ENCODE measurements at places on chromosomes 3 and 15. TPM values are rescaled to one million over a fixed set of nuclear protein-coding genes. Genes with fewer than 3 reads are reported as not detected.

DNA sequence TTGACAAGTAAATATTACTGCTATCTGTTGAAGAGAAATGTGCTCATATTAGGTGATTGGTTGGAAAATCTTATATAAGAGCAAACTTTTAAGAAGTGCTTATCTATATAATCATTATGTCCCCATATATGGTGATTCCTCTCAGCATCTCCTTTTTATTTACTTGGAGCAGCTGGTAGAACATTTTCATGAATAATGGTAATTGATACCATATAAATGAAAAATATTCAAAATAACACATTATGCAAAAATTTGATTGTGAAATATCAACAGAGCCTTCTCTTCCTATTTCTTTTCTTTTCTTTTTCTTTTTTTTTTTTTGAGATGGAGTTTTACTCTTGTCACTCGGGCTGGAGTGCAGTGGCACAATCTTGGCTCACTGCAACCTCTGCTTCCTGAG is 56.2 kb downstream of the ROBO2 start:
- no peaks in the 10 kb centered on the region for H3K4me1 ChIP-seq
- no peaks in the 10 kb centered on the region for H3K27me3 ChIP-seq
- no peak overlapping the region for H3K27ac ChIP-seq
- no peaks in the 10 kb centered on the region for H3K36me3 ChIP-seq
- H3K4me3 ChIP-seq: no peak overlapping the region
- DNase-seq: no peak

DNA sequence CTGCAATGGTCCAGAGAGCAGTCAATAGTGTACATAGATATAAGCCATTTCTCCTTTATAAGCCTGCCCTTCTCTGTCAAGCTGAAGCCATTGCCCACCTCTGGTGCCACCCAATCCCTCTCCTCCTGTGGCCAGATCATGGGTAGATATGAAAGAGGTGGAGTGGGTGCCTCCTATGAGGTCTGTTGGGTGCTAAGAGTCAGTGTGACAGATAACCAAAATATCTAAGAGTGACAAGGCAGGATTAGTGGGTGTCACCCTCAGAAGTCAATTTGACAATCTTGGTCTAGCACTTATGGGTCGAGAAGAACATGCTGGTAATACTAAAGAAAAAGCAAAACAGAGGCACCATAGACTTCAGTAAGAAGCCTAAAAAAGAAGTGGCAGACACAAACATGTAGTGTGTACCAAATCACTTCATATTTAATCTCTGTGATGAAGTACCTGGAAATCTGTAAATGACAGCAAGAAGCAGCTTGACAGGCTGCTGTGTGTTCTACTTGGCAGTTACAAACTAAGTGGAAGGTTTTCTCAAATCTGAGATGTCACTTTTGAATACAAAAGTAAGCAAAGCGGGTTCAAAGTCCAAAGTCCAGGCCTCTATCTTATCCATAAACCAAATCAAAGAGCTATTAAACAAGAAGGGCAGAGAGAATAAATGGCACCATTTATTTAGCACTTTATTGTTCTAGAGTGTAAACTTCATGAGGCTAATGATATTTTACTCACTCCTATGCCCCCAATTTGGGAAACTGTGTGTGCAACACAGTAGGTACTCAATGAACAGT is 118.9 kb upstream of the EOMES start:
- peaks cover 26% of the 10 kb centered on the region for H3K4me1 ChIP-seq
- H3K4me3 ChIP-seq: no peak overlapping the region
- H3K36me3 ChIP-seq: no peaks in the 10 kb centered on the region
- no peaks in the 10 kb centered on the region for H3K27me3 ChIP-seq

DNA sequence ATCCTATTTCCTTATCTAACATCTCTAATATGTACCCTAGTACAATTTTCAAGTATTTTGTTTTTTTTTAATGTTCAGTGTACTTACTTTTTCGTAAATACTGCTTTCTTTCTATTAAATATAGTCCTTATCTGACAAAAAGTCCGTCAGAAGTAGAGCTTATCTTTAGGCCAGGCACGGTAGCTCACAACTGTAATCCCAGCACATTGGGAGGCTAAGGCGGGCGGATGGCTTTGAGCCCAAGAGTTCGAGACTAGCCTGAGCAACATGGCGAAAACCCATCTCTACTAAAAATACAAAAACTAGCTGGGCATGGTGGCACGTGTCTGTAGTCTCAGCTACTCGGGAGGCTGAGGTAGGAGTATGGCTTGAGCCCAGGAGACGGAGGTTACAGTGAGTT is 41.1 kb downstream of the USP3 start:
- DNase-seq: no peak
- H3K27me3 ChIP-seq: no peaks in the 10 kb centered on the region
- peaks cover 21% of the 10 kb centered on the region for H3K4me1 ChIP-seq
- peak overlapping the region; percentile 69 for H3K27ac ChIP-seq

DNA sequence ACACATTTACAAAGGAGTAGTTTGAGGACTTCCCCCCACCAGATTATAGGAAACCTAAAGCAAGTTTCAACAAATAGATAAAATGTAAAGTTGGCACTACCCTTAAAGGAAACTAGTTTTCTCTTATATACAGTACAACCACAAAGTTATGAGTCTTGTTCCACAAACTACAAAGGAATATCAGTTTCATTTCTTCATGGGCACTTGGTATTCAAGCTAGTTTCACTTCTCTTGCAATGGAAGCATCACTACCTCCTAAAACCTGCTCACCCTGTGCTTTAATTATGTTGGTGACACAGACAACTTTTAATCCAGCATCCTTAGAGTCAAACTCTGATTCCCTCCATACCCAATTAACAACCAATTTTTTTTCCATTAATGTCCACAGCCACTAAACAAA is 707.0 kb downstream of the ROBO2 start:
- H3K36me3 ChIP-seq: no peaks in the 10 kb centered on the region
- no peaks in the 10 kb centered on the region for H3K4me1 ChIP-seq
- H3K27me3 ChIP-seq: no peaks in the 10 kb centered on the region
- DNase-seq: no peak
- H3K4me3 ChIP-seq: no peak overlapping the region

DNA sequence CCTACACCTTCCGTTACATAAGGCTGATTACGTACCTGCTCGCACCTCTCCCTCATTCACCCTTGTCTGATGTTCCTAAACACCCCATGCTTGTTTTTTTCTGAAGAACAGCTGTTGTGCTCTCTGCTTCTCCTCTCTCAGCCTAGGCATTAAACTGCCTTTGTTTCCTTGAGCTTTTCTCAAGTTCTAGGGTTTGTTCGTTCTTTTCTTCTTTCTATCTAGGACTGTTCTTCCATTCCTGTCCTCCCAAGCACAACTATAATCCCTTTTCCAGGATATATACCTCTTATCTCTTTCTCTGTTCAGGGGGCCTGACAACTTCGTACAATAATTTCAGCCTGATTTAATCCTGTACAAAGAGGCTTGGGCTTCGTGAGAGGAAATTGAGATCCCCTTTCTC is 11.4 kb downstream of the SYN2 start:
- H3K4me1 ChIP-seq: no peaks in the 10 kb centered on the region
- no peaks in the 10 kb centered on the region for H3K36me3 ChIP-seq
- no peak for DNase-seq
- no peak overlapping the region for H3K27ac ChIP-seq

DNA sequence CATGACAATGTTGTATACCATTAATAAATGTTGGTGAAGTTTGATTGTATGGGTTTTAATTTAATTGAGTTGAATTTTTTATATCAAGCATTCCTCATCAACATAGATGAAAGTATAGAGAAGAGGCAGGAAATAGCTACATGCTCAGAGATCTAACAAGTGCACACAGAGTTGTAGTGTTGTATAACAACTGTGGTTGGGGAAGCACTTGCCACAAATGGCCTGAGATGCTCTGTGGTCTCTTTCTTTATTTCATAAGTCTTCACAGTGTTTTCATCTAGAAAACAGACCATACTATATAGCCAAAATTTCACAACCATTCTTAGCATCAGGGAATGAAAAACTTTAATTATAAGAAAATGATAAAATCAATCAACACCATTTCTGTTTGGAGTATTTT is 682.6 kb upstream of the NECTIN3 start:
- no peak overlapping the region for H3K27ac ChIP-seq
- DNase-seq: no peak
- H3K27me3 ChIP-seq: peaks cover 4% of the 10 kb centered on the region
- H3K4me3 ChIP-seq: no peak overlapping the region
- H3K36me3 ChIP-seq: no peaks in the 10 kb centered on the region

- H3K36me3 ChIP-seq: no peaks in the 10 kb centered on the region
- H3K4me3 ChIP-seq: no peak overlapping the region
- H3K27ac ChIP-seq: no peak overlapping the region
Measured at GRCh38 chr3:66606868-66607267, 106.0 kb upstream of the LRIG1 start.

The FNDC3B gene
- total RNA-seq: 14.7 TPM

The PRKCD gene
- 11.8 TPM for total RNA-seq

The GABRG3 gene
- not detected for total RNA-seq

The SCN11A gene
- total RNA-seq: 0.39 TPM

Measured in naive thymus-derived CD8-positive, alpha-beta T cell (primary cell).